Fibroblast of pulmonary artery (primary cell): ENCODE measurements at places on chromosomes 16 and 17.

DNA sequence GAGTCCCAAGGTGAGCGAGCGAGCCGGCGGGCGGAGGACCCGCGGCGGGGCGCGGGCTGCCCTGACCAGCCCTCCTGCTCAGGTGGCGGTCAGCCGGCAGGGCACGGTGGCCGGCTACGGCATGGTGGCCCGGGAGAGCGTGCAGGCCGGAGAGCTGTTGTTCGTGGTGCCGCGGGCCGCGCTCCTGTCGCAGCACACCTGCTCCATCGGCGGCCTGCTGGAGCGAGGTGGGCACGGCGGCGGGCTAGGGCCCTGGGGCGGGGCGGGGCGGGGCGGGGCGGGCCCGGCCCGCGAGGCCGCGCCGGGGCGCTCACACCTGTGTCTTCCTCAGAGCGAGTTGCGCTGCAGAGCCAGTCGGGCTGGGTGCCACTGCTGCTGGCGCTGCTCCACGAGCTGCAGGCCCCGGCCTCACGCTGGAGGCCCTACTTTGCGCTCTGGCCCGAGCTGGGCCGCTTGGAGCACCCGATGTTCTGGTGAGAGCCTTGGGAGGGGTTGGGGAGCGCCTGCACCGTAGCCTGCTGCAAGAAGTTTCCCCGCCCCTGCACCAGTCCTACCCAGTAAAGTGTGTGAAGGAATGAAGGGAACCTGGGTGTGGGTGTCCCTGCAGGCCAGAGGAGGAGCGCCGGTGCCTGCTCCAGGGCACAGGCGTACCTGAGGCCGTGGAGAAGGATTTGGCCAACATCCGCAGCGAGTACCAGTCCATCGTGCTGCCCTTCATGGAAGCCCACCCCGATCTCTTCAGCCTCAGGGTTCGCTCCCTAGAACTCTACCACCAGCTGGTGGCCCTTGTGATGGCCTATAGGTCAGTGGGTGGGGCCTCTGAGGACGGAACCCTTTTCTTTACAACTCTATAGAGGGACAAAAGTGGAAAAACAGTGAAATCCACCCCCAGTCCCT, 802 bp downstream of the SETD6 start:
- DNase-seq, result no peak

DNA sequence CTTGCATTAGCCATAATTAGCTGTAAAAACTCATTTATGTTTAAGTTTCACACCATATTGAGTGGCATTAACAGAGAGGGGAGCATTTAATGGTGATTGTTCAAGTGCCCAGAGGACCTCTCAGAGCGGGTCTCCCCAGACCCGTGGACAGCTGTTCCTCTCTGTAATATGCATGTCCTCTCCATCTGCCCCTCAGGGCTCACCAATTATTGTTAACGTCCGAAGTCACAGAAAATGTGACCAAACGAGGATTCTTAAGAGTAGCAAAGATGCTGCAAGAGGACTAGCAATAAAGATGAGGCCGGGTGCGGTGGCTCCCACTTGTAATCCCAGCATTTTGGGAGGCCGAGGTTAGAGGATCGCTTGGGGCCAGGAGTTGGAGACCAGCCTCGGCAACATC, 130.2 kb downstream of the CPPED1 start:
- DNase-seq, result no peak

DNA sequence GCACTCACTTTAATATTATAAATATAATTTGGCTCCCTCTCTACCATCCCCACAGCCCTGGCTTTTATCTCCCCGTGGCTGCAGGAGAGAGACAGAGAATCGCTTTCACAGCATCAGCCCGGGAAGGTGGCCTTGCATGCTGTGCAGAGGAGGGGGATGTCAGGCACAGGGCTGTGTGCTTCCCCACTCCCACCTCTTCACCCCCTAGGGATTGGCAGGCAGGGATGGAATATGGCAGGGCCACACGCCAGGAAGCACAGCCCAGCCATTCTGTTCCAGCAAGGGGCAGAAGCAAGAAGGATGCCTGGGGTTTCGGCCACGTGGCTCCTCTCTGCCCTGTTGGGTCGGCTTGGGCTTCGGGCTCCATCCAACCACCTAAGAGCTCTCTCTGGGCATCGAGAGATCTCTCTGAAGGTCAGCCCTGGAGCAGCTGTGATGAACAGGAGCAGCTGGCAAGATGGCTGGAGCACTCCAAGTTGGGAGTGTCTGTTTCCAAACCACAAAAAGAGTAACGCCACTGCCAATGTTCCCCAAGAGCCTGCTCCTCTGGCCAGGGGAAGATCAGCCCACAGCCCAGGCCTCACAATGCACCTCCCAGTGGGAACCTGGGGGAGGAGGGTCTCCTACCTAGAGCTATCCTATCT, 223.2 kb downstream of the C16orf78 start:
- DNase-seq, result no peak

DNA sequence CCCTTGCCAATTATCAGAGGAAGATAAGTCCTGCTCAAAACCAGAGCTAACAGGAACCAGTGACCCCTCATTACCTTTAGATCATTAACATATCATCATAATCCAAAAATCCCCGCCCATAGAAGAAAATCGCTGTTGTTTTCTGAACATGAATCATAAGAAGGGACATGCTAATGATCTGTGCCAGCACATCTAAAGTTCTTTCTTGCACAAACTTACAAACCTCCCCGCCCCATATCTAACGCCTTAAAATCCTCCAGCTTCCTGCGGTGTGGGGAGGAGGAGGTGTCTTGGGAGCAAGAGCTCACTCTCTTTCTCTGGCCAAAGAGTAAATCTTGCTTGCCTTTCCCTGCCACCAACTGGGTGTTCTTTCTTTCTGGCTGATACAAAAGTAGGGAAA, 78.3 kb downstream of the IRX3 start:
- peak; percentile 17 for DNase-seq

- peak; percentile 52 for DNase-seq
Measured at GRCh38 chr16:4314532-4315185, 1.2 kb upstream of the GLIS2 start.

DNA sequence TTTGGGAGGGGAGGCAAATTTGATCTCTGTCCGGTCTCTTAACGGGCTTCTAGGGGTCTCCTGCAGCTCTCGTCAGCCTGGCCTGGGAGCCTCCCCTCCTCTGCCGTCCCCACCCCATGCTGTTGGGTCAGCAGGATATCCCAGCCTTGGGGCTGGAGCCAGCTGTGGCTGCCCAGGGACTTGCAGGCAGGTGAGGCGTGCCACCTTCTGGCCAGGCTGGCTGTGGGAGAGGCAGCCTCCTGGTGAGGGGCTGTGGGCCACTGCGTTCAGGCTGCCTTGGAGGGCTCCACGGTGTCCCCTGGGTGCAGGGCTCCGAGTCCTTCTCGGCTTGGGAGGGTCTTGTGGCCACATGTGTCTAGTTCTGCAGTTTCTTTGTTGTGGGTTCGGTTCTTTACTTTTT, 34.6 kb downstream of the TBCD start:
- DNase-seq, result no peak

GRCh38 chr17:69729944-69730343, 315.4 kb downstream of the MAP2K6 start:
- peak; percentile 15 for DNase-seq

DNA sequence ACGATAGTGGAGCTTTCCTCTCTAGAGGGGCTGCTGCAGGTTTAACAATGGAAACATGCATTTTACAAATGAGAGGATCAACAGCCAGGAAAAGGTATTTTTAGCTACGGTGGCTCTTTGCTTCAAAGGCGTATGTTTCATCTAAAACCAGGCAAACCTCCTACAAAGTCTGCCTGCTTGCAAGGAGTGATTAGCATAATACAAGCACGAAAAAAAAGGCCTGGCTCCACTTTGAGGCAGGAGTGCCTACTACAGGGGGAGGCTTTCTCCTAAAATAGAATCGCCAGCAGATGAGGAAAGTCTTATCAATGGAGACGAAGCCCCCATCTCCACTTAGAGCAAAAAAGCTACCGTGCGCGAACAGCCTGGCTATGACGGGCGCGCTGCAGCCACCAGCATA, 27.1 kb upstream of the MTSS2 start:
- no peak for DNase-seq

GRCh38 chr16:938136-938535, 32.6 kb downstream of the LMF1 start:
- no peak for DNase-seq

DNA sequence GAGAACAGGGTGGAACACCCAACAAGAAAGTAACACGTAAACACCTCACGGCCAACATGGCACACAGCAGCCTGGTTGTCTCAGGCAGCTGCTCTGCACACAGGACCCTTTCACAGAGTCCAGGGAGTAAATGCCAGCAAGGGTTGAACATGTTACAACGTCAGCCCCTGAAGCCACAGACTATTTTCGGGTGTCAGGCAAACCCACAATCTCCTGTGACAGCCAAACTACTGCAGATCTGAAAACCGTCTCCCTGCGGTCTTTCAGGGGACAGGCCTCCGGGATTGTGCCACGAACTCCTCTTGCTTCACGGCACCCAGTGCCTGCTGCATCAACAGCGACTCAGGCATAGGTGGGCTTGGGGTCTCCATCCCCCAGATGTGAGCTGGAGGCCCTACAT, 127.7 kb downstream of the XYLT1 start:
- no peak for DNase-seq

DNA sequence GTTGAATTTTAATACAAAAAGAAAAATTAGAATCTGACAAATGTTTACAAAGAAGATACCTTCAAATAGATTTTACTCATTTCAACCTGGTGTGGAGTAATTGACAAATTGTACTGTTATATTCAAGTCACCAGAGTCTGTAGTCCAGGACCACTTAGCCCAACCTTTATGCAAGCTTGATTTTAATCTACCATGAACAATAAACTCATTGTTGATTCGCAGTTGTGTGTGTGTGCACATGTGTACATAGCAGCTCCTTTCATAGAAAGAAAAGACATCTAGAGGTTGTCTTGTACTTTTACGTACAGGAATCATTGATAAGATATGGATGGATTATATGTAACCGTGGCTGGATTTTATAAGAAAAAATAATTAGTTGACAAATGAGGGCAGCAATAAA, 20.7 kb upstream of the LRRC37A start:
- DNase-seq, result no peak

DNA sequence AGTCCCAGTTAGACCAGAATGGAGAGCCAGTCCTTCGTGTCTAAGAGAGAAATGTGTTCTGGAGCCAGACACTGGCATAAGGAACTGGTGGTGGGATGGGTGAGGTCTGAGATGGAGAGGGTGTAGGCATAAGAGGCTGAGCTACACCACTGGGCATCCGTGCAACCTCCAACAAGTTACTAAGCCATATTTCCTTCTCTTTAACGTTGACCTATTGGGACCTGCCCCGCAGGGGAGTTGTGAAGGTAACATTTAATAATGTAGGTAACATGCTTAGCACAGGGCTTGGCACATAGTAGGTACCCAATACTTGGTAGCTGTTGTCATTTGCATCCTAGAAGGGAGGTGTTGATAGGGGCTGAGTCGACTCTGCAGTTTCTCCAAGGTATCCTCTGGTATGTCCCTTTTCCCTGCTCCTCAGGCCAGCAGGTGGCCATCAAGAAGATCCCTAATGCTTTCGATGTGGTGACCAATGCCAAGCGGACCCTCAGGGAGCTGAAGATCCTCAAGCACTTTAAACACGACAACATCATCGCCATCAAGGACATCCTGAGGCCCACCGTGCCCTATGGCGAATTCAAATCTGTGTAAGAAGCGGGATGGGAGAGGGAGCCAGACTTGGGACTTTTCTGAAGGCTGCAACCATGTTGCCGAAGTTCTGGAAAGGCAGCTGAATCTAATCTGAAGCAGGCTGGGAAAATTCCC, 1.2 kb downstream of the MAPK7 start:
- no peak for DNase-seq

GRCh38 chr17:64091116-64091515, 38.8 kb downstream of the ERN1 start:
- DNase-seq, result peak; percentile 42

GRCh38 chr16:53515811-53516210, 12.8 kb upstream of the AKTIP start:
- DNase-seq, result peak; percentile 20

GRCh38 chr17:67879662-67880061, 54.4 kb downstream of the BPTF start:
- no peak for DNase-seq

DNA sequence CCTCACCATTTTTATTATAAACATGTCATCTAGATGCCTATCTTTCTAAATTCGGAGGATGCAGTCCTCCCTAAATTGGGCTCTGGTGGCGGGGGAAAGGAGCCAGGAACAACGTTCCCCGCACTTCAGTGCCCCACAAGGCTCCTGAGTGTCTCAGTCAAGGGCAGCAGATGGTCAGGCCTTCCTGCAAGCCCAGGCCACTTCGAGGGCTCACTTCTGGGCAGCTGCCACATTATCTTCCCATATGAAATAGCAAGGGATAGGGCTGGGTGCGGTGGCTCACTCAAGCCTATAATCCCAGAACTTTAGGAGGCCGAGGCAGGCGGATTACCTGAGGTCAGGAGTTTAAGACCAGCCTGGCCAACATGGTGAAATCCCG, 32.3 kb downstream of the FBXO31 start:
- no peak for DNase-seq

DNA sequence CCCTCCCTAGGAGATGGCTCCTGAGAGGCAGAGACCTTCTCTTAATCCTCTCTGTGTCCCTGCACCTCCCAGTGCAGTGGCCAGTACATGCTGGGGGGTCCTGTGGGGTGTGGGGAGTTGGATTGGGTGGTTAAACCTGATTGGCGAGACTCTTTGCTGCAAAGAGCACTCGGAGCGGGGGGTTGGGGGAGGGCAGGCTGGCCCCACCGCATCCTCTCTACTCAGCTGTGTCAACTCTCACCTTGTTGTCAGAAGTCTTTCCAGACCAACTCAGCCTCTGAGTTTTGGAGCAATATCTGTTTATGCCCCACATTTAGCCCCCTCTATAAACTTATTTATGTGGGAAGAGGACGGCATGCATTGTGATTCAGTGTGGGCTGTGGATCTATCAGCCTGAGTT, 40.0 kb downstream of the SMARCE1 start:
- no peak for DNase-seq

- DNase-seq, result no peak
Measured at GRCh38 chr16:77442078-77442477, 7.2 kb upstream of the ADAMTS18 start.

DNA sequence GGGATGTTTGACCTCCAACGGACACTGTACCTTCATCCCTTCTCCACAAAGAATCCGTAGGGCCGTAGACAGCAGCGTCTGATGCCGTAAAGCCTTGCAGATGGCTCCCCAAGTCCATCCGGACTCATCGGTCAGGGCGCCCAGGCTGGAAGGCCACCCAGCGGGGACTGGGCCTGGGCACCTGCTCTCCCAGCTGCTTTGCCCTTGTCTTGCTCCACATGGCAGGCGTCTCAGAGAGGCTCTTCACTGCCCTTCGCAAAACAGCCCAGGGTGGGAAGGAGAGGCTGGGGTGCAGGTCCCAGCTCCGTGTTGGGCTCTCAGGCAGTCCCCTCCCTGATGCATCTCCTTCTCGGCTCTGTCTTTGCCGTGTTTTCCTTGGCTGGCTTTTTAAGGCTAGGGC, 6.2 kb upstream of the RPTOR start:
- DNase-seq, result no peak

DNA sequence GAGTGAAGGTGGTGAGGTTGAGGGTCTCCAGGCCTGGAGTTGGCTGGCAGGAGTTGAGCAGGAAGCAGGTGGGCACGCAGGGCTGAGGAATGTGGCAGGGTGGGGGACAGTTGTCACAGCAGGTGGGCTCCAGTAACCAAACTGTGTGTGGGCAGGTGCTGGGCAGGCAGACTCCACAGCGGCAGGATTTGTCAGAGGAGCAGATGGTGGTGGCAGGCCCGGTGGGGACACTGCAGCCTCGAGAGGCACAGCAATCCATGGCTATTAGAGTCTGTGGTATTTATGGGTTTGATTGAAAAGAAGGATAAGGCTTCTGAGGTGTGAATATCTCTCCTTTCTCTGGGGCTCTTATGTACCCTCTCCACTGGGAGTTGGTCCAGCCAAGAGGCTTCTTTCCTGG, at the start of gene KRTAP3-3:
TSS of gene KRTAP3-3 (minus strand) at position 326 of the 400 bp plus-strand sequence. CDS start at position 259, 67 bp downstream.
- no peak for DNase-seq

- peak; percentile 70 for DNase-seq
Measured at GRCh38 chr17:2025622-2026309, 632 bp upstream of the RTN4RL1 start.

- DNase-seq, result no peak
Measured at GRCh38 chr17:70865993-70866804, 696.9 kb downstream of the KCNJ2 start.
